ENCODE measurements at places on chromosomes 2 and 18. TPM values are rescaled to one million over a fixed set of nuclear protein-coding genes. Genes with fewer than 3 reads are reported as not detected.

Gene SERTAD2
- total RNA-seq, result 3.7 TPM

Gene HAT1
- total RNA-seq, result 31.3 TPM

Gene IMMT
- total RNA-seq, result 50.3 TPM

Gene NR4A2
- not detected for total RNA-seq

Gene NCKAP5
- total RNA-seq, result 1.7 TPM

Gene R3HDM1
- 3.6 TPM for total RNA-seq

Gene DPYSL5
- total RNA-seq, result not detected

Gene FBXO48
- 0.23 TPM for total RNA-seq

Gene MREG
- 1.5 TPM for total RNA-seq

Gene SGO2
- 2.6 TPM for total RNA-seq

Gene ANKAR
- total RNA-seq, result 4.4 TPM

Gene FIGLA
- total RNA-seq, result not detected

Gene FNDC4
- 31.8 TPM for total RNA-seq

Gene ERBB4
- total RNA-seq, result 5.0 TPM

Gene SPC25
- not detected for total RNA-seq

Gene COL4A3
- 8.3 TPM for total RNA-seq

Gene TLX2
- not detected for total RNA-seq

Gene EIF2AK3
- 28.7 TPM for total RNA-seq

Gene LYG1
- not detected for total RNA-seq

Gene CAPN13
- total RNA-seq, result not detected

Gene GALNT13
- 0.45 TPM for total RNA-seq
